ENCODE measurements at places on chromosomes 6 and 20. TPM values are rescaled to one million over a fixed set of nuclear protein-coding genes. Genes with fewer than 3 reads are reported as not detected.

The ZNF311 gene
- polyA plus RNA-seq, result 0.77 TPM

The RUNX2 gene
- 2.3 TPM for polyA plus RNA-seq

The HIVEP2 gene
- 2.4 TPM for polyA plus RNA-seq

The SNAI1 gene
- polyA plus RNA-seq, result 4.5 TPM

The FOXF2 gene
- polyA plus RNA-seq, result not detected
